ENCODE measurements at places on chromosomes 7 and 10.

DNA sequence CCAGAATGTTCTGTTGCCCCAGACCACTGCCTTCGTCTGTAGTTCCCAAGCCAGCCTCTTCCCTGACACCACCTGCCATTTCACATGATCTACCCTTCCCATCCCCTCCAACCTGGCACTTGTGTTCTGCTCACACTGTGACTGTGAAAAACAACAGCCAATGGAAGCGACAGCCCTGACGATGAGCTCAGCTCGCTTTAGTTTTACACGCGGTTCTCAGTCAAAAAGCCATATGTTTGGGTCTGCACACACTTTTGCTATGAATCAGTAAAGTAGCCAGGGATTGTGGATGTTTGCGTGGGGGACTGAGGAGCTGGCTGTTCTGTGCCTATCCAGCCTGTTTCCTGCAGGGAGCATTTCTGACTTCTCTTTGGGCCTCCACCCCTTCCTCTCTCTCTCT lies 282.7 kb downstream of the WDR11 start:
- no peak for DNase-seq

DNA sequence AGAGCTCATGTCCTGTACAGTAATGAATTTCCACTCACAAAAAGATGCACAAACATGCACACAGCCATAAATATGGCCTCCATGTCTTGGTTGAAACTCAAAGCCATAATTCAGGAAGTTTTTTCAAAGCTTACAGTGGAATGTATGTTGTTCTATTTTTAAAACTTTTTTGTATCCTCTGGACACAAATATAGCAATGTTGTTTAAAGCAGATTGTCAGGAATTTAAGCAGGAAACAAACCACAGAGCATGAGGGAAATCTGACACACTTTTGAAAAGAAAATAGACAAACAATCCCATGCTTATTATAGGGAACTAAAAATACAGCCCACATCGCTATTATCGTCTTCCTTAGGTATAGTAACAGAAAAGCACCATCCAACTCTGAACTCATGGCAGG lies 21.5 kb downstream of the LRRN3 start:
- DNase-seq = peak; percentile 28

DNA sequence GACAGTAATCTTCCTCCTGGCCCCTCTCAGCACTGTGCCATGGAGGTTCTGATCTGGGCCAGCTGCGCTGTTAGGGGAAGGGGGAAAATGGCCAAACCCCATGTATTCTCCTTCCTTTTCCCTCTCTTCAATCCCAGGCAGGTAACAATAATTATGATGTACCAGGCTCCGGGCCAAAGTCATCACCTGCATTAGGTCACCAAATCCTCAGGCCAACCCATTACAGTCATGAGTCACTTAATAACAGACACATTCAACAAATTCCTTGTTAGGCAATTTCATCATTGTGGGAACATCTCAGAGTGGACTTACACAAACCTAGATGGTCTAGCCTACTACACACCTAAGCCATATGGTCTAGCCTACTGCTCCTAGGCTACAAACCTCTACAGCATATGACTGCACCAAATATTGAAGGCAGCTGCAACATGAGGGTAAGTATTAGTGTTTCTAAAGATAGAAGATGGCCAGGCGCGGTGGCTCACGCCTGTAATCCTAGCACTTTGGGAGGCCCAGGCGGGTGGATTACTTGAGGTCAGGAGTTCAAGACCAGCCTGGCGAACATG lies 2.2 kb upstream of the HSPB1 start:
- peak; percentile 61 for DNase-seq

DNA sequence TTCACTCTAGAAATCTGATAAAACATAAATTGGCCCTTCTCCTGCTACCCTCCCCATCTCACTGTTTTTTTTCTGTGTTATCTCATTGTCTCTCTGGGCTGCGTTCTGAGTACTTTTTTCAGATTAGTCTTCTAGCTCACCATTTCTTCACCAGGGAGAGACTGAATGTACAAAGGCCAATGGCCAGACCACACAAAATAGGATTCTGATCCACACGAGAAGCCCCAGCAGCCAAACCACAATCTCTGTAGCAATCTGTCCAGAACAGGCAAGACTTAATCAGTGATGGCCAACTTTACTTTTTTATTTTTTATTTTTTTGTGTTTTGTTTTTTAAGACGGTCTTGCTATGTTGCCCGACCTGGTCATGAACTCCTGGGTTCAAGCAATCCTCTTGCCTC lies 55.9 kb upstream of the PAPSS2 start:
- DNase-seq = no peak

DNA sequence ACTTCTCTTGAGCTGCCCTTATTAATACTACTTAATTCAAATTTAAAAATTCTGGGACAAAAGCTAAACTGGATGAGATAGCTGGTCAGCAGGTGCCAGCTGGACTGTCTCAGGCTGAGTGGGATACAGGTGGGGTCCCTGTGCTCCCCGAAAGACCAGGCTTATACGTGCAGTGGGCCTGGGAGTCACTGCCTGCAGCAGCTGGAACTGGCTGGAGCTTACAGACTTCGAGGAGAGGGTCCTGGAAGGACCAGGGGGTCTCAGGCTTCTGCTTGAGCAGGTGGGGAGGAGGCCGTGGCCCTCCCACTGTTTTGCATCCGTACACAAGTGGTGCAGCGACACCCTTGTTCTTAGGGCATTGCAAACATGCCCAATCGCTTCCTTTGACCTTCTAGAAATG lies 203.7 kb downstream of the GLRX3 start:
- DNase-seq = no peak

- no peak for DNase-seq
Observed at GRCh38 chr10:33160151-33160550, 174.3 kb downstream of the NRP1 start.

DNA sequence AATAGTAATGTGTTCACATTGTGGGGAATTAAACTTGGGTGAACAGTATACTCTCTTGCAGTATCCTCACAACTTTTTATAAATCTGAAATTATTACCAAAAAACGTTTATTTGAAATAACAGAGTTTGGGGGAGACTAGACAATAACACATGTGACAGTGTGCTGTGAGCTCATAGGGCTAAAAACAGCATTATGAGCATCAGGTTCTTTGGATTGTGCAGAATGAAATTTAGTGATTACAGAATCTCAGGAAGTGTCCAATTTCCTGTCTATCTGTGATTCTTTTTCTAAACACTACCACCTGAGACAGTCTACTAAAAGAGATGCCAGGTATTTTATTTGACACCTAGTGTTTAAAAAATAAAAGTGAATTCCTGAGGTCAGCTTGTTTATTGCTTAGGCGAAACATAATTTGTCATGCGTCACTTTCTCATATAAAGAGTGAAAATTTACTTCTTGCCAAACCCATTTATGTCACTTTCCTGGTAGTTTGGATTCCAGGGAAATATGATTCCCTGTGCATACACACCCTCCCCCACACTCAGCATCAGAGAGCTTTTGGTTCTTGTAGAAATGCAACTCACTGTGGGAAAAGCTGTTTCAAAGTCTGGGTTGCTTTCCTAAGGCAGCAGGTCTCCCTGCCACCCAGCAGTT lies 71.2 kb downstream of the AOAH start:
- peak; percentile 66 for DNase-seq

Measured in myocyte (in vitro differentiated cells).